ENCODE measurements at places on chromosomes 5 and 9. TPM values are rescaled to one million over a fixed set of nuclear protein-coding genes. Genes with fewer than 3 reads are reported as not detected.
A peak's percentile ranks its signal among the peaks of the same experiment; 100 is the strongest.

DNA sequence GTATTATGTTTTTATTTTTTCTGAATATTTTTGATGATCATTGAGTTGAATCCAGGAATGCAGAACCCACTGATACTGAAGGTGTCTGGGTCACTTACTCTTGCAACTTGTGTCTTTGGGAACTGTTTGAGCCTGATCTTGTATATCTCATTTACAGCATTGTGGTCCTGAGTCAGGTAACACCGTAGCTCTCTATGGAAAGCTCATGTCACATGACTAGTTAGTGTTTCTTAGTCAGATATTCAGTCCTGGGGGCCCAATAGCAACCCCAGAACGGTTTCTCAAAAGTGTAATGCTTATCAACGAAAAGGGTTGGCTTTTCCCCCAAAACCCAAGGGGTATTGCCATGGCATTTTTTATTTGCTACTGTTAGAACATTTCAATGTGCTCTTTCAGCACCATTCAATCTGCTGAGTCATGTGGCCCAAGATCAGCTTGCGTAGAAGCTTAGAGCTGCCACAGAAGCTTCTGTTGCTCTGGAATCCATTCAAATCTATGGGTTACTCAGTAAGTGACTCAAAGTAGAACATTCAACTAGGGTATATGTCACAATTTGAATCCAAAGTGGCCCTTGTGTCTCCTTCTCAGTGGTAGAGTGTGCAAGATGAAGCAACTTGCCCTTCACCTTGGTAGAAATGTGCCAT is 12.1 kb upstream of the PTAR1 start:
- no peaks in the 10 kb centered on the region for H3K4me1 ChIP-seq
- H3K36me3 ChIP-seq: no peaks in the 10 kb centered on the region
- no peak overlapping the region for H3K4me3 ChIP-seq
- peaks cover 13% of the 10 kb centered on the region for H3K27me3 ChIP-seq
- DNase-seq: no peak

GRCh38 chr9:116237456-116237855 is 83.9 kb downstream of the PAPPA start:
- no peaks in the 10 kb centered on the region for H3K4me1 ChIP-seq
- no peaks in the 10 kb centered on the region for H3K36me3 ChIP-seq
- no peak overlapping the region for H3K4me3 ChIP-seq
- H3K27me3 ChIP-seq: no peaks in the 10 kb centered on the region

CDH10 gene
- total RNA-seq: not detected

FRMPD1 gene
- not detected for total RNA-seq

AIF1L gene
- not detected for total RNA-seq

DNA sequence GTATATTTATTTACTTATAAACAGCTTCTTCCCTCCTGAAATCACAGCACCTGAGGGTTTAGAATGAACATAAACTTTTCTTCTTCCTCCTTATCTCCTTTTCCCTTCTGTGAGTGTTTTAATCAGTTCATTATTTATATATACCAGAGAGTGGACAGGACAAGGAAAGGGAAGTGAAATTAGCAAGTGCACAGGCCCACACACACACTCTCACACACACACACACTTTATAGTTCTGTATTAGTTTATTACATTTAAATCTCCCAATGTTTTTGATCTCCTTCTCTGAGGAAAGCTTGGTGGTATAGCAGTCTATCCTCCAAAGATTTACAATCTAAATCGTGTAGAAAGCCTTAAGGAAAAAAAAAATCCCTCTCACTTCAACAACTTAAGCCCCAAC is 353.5 kb downstream of the NDUFS4 start:
- H3K36me3 ChIP-seq: no peaks in the 10 kb centered on the region
- H3K4me1 ChIP-seq: no peaks in the 10 kb centered on the region
- H3K4me3 ChIP-seq: no peak overlapping the region
- H3K27ac ChIP-seq: no peak overlapping the region

GRCh38 chr5:150703762-150704161 is 2.9 kb upstream of the RBM22 start:
- no peak for DNase-seq
- H3K4me1 ChIP-seq: peaks cover 1% of the 10 kb centered on the region
- H3K4me3 ChIP-seq: no peak overlapping the region
- no peak overlapping the region for H3K27ac ChIP-seq
- H3K27me3 ChIP-seq: no peaks in the 10 kb centered on the region
- peaks cover 4% of the 10 kb centered on the region for H3K36me3 ChIP-seq

SPINK13 gene
- not detected for total RNA-seq

DNA sequence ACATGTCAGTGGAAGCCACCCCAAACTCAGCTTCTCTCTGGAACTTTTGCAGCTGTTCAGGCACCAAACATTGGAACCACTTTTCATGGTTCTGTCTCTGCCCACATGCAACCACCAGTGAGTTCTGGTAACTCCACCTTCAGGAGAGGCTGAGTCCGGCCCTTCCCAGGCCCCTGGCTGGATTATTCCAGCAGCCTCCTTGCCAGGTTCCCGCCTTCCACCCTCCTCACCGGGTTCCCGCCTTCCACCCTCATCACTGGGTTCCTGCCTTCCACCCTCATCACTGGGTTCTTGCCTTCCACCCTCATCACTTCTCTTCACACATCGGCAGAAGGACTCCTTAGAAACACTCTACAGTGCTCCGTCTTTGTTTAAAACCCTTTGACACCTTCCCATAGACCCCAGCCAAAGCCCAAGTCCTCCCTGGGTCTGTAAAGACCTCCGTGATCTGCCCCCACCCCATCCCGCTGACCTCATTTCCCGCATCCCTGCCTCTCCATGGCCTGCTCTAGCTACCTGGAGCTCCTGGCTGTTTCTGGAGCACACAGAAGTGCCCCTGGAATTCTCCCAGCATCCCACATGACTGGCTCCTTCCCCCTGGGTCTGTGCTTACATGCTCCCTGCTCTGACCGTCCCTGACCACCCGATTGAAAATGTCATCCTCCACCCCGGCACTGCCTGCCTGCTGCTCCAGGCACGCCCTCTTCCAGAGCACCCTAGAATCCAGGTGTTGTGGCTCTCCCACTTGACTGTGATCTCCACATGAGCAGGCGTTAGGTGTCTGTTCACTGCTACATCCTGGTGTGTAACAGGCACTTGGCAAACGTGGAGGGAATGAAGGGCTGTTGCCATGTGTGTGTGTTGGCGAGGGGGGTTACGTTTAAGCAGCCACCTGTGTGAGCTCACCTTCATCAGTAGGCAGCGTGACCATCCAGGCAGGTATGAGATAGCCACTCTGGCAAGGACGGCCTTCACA is 17.7 kb downstream of the ROPN1L start:
- DNase-seq: no peak
- no peaks in the 10 kb centered on the region for H3K27me3 ChIP-seq
- no peak overlapping the region for H3K27ac ChIP-seq
- H3K4me1 ChIP-seq: no peaks in the 10 kb centered on the region
- no peak overlapping the region for H3K4me3 ChIP-seq
- no peaks in the 10 kb centered on the region for H3K36me3 ChIP-seq

DNA sequence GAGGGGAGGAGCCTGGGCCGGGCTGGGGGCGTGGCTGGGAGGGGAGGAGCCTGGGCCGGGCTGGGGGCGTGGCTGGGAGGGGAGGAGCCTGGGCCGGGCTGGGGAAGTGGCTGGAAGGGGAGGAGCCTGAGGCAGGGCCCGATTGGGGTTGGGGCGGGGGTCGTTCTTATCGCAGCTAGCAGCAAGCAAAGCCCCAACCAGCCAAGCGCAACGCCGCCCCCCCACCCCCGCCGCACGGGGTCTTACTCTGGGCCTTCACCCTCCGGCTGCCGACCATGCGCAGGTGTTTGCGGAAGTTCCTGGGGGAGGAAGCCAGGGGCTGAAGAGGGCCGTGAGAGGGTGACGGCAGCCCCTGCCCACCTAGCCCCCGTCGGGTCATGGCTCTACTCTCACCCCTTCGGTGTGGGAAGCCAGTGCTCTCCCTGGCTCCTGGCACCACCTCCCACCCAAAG is 5.0 kb downstream of the NSMF start:
- no peak overlapping the region for H3K4me3 ChIP-seq
- no peaks in the 10 kb centered on the region for H3K27me3 ChIP-seq
- DNase-seq: no peak
- no peak overlapping the region for H3K27ac ChIP-seq
- H3K4me1 ChIP-seq: peaks cover 20% of the 10 kb centered on the region

DNA sequence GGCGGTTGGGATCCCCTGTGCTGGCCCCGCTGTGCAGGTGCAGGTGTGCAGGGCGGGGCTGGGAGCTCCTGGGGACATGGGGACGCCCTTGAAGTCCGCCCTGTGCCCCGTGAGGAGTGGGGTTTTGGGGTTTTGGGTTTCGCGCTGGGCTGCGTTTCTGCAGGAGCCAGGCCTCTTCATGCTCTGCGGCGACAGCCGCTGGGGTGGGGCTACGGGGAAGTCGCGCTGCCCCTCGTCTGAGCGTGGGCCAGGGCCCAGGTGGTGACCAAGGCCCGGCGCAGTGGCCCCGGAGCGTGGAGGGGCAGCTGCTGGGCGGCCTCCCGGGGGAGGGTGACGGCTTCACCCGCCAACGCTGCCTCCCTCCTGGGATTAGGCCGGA is 47.8 kb upstream of the IRX4 start:
- H3K36me3 ChIP-seq: no peaks in the 10 kb centered on the region
- H3K27me3 ChIP-seq: no peaks in the 10 kb centered on the region
- H3K4me1 ChIP-seq: no peaks in the 10 kb centered on the region
- no peak for DNase-seq
- no peak overlapping the region for H3K27ac ChIP-seq

DNA sequence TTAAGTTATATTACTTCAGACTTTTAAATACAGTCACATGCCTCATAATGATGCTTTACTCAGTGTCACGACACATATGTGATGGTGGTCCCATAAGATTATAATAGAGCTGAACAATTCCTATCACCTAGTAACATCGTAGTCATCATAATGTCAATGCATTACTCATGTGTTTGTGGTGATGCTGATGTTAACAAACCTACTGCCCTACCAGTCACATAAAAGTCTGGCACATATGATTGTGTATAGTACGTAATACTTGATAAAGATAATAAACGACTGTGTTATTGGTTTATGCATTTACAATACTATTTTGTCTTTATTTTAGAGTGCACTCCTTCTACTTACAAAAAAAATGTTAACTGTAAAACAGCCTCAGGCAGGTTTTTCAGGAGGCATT is 103.7 kb downstream of the PAM start:
- peak overlapping the region; percentile 76 for H3K27ac ChIP-seq
- H3K4me3 ChIP-seq: peak overlapping the region; percentile 34
- no peak for DNase-seq
- no peaks in the 10 kb centered on the region for H3K27me3 ChIP-seq
- H3K4me1 ChIP-seq: peaks cover 59% of the 10 kb centered on the region

GRCh38 chr9:137178201-137178938 is 6.5 kb upstream of the TMEM210 start:
- no peak overlapping the region for H3K4me3 ChIP-seq
- no peaks in the 10 kb centered on the region for H3K27me3 ChIP-seq
- H3K36me3 ChIP-seq: no peaks in the 10 kb centered on the region
- no peak overlapping the region for H3K27ac ChIP-seq
- H3K4me1 ChIP-seq: no peaks in the 10 kb centered on the region
- DNase-seq: no peak

- H3K27ac ChIP-seq: peak overlapping the region; percentile 90
- H3K27me3 ChIP-seq: no peaks in the 10 kb centered on the region
- H3K4me1 ChIP-seq: peaks cover 84% of the 10 kb centered on the region
- no peaks in the 10 kb centered on the region for H3K36me3 ChIP-seq
- peak; percentile 72 for DNase-seq
Measured at GRCh38 chr5:119315516-119315949, 40.3 kb upstream of the TNFAIP8 start.

GRCh38 chr9:16143947-16144890 is 591.4 kb downstream of the CCDC171 start:
- peaks cover 9% of the 10 kb centered on the region for H3K27me3 ChIP-seq
- no peak for DNase-seq
- H3K27ac ChIP-seq: no peak overlapping the region
- no peaks in the 10 kb centered on the region for H3K4me1 ChIP-seq
- no peak overlapping the region for H3K4me3 ChIP-seq
- H3K36me3 ChIP-seq: no peaks in the 10 kb centered on the region

GRCh38 chr5:142929587-142929986 is 159.4 kb downstream of the ARHGAP26 start:
- H3K27me3 ChIP-seq: no peaks in the 10 kb centered on the region
- DNase-seq: peak; percentile 73
- H3K4me3 ChIP-seq: peak overlapping the region; percentile 88
- H3K4me1 ChIP-seq: peaks cover 88% of the 10 kb centered on the region
- peak overlapping the region; percentile 96 for H3K27ac ChIP-seq
- peaks cover 40% of the 10 kb centered on the region for H3K36me3 ChIP-seq

DNA sequence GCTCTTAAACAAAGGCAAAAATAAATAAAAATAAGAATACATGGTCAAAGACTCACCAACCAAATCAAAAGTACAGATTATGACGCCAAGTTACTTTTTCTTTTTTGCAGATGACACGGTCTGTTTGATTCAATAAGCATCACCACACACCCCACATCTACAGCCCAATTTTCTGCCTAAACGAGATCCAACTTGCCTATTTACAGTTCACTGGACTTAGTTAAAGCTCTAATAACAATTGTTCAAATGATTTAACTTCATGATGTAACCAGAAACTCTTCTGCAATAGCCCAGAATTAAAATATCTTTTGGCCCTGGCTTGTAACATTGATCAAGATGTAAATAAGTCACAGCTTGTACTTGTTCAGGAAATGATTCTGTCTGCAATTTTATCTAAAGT is 590.3 kb upstream of the C9orf72 start:
- H3K27ac ChIP-seq: no peak overlapping the region
- H3K4me3 ChIP-seq: no peak overlapping the region
- H3K36me3 ChIP-seq: no peaks in the 10 kb centered on the region

GRCh38 chr5:81856948-81857928 is 106.3 kb upstream of the SSBP2 start:
- DNase-seq: no peak
- no peak overlapping the region for H3K4me3 ChIP-seq
- no peak overlapping the region for H3K27ac ChIP-seq
- no peaks in the 10 kb centered on the region for H3K36me3 ChIP-seq

ARHGEF37 gene
- total RNA-seq: not detected

DNA sequence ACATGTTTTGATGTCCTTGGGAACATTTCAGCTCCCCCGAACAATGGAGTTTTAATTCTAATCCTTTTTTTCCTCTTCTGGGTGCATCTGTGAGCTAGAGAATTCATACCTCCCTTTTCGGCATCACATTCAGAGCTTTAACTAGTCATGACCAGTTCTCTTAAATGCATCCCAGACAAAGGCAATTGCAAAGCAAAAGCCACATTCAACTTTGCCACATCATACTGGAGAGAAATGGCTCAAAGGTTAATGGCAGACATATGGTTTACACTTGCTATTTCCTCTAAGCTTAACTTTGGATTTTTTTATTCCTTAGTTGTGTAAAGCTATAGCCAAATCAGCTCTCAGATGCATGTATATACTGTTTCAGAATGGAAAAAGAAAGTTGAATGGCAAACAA is 153.3 kb downstream of the ESM1 start:
- no peak overlapping the region for H3K4me3 ChIP-seq
- no peak for DNase-seq
- peaks cover 10% of the 10 kb centered on the region for H3K4me1 ChIP-seq
- peaks cover 5% of the 10 kb centered on the region for H3K27me3 ChIP-seq

DNA sequence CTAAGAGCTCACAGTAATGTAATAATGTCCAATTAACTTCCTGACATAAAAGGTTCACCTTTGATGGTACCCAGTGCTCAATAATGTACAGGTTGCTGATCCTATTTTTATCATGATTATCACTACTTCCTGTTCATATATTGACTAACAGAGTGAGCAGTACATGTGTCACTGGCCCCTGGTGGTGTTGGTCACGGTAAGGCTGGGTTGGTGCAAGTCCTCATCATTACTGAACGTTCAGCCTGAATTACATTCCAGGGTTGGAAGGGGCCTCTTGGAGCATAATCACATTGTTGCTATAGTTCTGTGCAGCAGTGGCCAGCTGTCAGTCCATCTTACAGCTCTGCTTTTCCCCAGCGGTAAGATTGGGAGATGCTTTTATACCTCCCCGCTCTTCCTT is 24.2 kb upstream of the CKMT2 start:
- H3K4me3 ChIP-seq: no peak overlapping the region
- H3K4me1 ChIP-seq: no peaks in the 10 kb centered on the region
- H3K27me3 ChIP-seq: no peaks in the 10 kb centered on the region
- DNase-seq: no peak
